Stimulated activated CD8-positive, alpha-beta memory T cell treated with anti-CD3 and anti-CD28 coated beads, Interleukin-7, amount 100 ng/mL, for 48 hours (primary cell): ENCODE measurements at places on chromosomes 2 and 18.

GRCh38 chr2:110877031-110877827 lies 144.9 kb downstream of the ACOXL start:
- no peak for DNase-seq

DNA sequence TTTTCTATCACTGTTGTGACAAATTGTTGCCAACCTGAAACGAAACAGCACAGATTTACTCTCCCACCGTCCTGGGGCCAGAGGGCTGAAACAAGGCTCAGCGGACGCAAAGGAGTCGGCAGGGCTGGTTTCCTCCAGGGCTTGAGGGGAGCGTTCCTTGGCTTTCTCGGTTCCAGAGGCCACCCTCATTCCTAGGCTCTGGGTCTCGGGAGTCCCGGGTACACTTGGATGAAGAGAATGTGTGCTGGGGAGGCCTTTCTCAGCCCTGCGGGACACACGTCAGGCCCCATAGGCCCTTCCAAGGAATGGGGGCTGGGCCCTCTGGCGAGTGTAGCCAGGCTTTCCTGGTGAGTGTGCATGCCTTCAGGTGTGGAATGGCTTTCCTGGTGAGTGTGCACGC lies 287.3 kb upstream of the HS6ST1 start:
- DNase-seq = no peak

GRCh38 chr2:190119257-190119656 lies 56.7 kb upstream of the MSTN start:
- DNase-seq = no peak

GRCh38 chr18:53131001-53131400 lies 791.0 kb downstream of the DCC start:
- no peak for DNase-seq

- DNase-seq = no peak
Measured at GRCh38 chr18:3816610-3817363, 366.8 kb downstream of the TGIF1 start.
